Stimulated activated CD8-positive, alpha-beta memory T cell treated with anti-CD3 and anti-CD28 coated beads, Interleukin-7, amount 100 ng/mL, for 1 hour (primary cell): ENCODE measurements at places on chromosomes 13 and 19.

GRCh38 chr19:58326914-58327726, at the start of gene ZSCAN22:
TSS of gene ZSCAN22 (plus strand) at chr19:58326994. CDS start at chr19:58334803, 7,809 bp downstream.
- peak; percentile 76 for DNase-seq

- no peak for DNase-seq
These were observed 747.8 kb upstream of the KLHL1 start for GRCh38 chr13:70856025-70856424.

DNA sequence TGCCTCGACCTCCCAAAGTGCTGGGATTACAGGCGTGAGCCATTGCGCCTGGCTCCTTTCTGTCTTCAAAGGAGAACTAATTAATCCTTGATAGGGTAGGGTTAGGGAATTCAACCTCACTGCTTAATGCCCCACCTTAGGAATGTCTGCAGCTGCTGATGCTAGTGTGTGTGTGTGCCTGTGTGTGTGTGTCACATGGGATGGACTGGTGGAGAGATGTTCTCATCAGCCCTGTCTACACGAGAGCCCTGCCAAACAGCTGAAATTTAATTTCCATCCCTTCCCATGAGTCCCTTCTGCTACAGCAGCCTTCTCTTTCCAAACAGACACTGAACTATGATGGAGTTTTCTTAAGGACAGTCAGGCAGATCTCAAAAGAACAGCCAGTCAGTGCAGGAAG, 46.5 kb upstream of the CLDN10 start:
- no peak for DNase-seq

DNA sequence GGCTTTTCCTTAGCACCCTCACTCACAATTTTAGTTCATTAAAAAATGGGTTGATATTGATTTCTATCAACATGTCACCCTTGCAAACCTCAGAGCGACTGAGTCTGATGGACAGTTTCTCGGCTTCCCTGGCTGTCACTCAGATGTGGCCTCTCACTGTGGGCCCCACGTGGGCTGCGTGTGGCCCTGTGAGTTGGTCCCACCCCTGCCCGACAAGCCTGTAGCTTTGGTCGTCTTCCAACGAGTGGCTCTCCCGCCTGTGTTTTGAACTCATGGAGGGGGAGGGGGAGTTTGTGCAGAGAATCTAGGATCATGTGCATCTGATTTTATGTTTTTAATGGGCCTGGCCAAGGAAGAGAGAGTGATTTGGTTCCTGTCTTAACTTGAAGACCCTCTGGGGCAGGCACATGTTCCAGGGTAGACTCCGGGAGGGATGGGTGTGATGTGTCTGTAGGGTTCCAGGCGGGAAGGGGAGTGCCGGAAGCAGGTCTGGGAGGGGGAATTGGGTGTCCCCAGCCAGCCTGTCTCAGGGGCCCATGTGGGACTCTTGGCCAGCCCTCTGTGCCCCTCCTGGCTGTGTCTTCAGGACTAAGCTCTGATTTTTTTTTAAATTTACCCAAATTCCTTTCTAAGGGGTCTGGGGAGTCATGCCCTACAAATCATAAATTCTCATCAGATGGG, 18.9 kb downstream of the ATP11A start:
- DNase-seq, result no peak

- no peak for DNase-seq
These were observed 10.5 kb downstream of the SMIM24 start for GRCh38 chr19:3469638-3470499.

GRCh38 chr19:17244618-17245534, 843 bp downstream of the NR2F6 start:
- DNase-seq, result no peak

DNA sequence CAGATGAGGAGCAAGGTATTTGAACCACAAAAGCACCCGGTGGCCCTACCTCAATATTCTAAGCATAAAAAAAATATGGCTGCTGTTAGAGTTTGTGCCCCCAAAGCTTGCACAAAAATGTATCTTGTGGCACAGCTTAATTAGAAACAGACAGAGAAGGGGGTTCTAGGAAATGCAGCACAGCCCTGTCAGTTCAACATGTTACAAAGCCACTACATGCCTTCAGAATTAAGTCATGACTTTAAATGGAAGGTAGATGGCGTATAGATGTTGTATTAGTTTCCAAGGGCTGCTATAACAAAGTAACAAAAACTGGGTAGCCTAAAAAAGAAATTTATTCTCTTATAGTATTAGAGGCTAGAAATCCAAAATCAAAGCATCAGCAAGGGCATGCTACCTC, 703.8 kb downstream of the DIAPH3 start:
- DNase-seq, result no peak

- DNase-seq, result no peak
These were observed 11.5 kb downstream of the APLP1 start for GRCh38 chr19:35879770-35880317.

DNA sequence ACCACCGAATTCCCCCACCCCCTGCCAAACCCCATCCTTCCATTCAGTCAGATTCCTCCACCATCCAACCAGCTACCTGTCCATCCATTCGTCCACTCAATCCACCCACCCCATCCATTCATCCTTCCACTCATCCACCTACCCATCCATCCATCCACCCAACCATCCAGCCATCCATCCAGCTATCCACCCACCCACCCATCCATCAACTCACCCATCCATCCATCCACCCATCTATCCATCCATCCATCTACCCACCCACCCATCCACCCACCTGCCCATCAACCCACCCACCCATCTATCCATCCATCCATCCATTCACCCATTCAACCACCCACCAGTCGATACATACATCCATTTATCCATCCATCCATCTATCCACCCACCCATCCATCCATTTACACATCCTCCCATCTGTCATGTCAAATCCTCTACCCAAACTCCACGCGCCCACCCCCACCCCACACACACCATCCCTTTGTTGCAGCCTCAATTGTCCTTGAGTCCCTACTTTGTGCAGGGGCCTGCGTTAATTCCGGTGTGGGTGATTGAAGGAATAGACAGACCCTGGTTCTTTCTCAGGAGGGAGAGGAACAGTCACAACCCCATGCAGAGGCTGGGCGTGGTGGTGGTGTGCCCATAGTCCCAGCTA, 5.3 kb upstream of the SLC5A5 start:
- no peak for DNase-seq

- no peak for DNase-seq
These were observed 72.3 kb downstream of the C1QTNF9 start for GRCh38 chr13:24381541-24382265.

DNA sequence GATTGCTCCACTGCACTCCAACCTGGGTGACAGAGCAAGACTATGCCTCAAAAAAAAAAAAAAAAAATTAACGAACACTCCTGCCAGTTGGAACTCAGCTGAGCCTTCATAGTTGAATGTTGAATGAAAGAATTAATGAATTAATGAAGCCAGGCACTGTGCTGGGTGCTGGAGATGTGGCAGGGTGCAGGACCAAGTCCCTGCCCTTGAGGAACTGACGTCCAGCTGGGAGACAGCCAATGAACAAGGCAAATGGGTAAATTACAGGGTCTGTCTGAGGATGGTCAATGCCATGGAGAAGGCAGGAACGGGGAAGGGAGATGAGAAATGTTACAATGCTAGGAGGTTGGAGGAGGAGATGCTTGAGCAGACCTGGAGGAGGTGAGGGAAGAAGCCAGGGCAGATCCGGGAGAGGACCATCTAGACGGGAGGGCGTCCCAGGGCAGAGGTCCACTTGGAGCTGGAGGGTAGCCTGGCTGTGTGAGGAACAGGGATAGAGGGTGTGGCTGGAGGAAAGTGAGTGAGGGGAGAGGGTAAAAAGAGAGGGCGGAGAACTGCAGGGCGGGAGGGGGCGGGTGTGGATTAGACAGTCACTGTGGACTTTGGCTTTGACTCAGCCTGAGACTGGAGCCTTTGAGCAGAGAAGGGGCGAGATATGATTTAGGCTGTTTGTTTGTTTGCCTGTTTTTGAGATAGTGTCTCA, 16.8 kb upstream of the IGSF23 start:
- no peak for DNase-seq

DNA sequence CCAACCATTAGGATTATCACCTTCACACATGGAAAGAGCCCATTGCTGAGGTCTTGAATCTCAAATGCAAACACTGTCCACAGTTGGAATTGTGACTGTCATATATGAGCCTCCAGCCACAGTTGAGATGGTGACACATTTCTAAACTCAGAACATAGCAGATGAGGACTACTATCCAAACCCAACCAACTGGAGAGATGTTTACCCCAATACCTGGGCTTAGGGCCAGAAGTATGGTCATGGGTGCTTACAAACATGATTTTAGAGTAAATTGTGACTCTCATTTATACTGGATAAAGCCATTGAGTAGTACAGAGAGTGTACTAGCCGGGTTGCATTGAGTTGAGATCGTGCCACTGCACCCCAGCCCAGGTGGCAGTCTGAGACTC, 14.0 kb upstream of the ZNF681 start:
- DNase-seq, result no peak

DNA sequence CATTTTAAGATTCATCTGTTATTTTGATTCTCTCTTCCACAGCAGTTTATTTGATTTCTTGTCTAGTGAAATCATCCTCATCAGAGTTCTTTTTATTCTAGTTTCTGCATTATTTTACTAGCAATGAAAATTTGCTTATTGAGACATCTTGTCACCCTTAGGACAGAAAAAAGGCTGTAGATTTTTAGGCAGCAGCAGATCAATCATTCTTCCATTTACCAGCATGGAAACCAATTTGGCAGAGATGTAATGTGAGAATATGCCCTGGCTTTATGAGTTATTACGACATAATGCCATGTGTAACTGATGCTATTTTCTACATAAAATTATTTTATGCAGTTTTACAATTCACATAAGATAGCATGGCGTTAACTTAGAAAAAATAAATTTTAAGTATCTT, 688.6 kb upstream of the SLC10A2 start:
- DNase-seq, result no peak

GRCh38 chr19:38211151-38211591, 12.9 kb downstream of the DPF1 start:
- DNase-seq, result no peak

DNA sequence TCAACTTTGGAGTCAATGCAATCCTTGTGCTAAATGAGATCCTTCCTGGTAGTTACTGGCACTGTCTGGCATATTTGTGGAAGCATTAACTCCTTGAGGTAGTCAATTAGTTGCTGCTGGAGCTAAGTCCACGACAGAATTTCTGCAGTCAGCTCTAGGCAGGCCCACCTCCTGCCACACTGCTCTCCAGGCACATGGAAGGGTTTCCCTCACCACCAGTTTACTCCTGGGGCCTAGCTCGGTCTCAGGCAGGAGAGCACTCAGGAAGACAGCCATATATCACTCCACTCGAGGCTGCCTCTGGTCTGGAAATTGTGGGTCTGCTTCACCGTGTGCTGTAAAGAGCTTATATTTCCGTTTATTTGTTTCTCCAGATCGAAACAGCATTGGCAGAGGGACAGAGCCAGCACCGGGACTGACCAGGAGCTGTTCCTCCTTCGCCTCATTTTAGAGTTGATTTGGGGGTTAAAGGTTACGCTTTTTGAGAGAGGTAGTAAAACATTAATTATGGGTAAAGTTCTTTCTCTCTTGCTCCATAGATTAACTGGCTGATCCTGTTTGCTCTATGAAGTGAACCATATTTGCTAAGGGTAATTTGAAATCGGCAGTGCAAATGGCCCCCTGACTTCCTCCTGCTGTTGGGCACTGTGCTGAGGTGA, 20.6 kb upstream of the GTF3A start:
- no peak for DNase-seq

DNA sequence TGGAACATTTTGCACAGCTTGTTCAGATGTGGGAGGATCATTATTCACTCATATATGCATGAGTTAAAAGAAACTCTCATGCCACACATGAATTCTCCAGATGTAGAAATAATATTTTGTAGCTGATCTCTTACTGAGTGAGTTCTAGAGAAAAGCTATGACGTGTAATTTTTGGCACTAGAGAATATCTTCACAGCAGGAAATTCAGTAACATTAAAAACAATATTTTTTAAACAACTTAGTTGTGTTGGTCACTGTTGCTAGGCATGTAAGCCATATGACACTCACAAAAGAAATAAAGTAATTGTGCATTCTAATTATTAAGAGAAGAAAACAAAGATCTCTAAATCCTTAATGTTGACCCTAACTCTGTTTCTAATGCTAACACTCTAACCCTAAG, 371.4 kb upstream of the SLC10A2 start:
- DNase-seq, result no peak

- DNase-seq, result no peak
These were observed 28.1 kb upstream of the ZNF527 start for GRCh38 chr19:37342753-37343152.
